NCI-H1417 treated with DMSO at 0.1 percent for 48 hours (cell line): ENCODE measurements at places on chromosomes 2 and 18.

GRCh38 chr2:36413218-36413617 lies 57.6 kb downstream of the CRIM1 start:
- no peak for DNase-seq

DNA sequence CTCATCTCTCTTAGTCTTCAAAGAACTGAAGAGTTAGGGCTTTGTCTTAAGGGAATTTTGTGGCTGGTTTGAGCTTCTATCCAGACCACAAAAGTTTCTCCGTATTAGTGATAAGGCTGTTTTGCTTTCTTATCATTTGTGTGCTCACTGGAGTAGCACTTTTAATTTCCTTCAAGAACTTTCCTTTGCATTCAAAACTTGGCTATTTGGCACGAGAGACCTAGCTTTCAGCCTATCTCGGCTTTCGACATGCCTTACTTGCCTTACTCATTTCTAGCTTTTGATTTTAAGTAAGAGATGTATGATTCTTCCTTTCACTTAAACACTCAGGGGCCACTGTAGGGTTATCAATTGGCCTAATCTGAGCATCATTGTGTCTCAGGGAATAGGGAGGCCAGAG lies 29.9 kb downstream of the HDHD2 start:
- DNase-seq, result no peak

DNA sequence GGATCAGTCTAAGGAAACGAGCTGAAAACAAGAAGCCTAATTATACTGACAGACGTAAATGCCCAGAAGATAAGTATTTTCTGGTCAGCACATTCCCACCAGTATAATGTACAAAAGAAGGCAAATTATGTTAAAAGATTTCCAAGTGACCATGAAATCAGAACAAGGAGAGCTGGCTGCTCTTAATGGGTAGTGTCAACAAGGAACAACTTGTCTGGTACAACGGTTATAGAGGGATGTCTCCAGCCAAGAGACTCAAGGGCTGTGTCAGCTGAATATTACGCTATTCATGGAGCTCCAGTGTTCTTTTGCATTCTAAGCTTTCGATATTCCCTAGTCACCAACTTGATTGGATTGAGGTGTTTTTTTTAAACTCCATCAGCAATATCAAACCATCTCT lies 8.6 kb upstream of the L3MBTL4 start:
- DNase-seq, result no peak

GRCh38 chr18:49017813-49018553 lies 67.2 kb upstream of the SMAD7 start:
- no peak for DNase-seq

DNA sequence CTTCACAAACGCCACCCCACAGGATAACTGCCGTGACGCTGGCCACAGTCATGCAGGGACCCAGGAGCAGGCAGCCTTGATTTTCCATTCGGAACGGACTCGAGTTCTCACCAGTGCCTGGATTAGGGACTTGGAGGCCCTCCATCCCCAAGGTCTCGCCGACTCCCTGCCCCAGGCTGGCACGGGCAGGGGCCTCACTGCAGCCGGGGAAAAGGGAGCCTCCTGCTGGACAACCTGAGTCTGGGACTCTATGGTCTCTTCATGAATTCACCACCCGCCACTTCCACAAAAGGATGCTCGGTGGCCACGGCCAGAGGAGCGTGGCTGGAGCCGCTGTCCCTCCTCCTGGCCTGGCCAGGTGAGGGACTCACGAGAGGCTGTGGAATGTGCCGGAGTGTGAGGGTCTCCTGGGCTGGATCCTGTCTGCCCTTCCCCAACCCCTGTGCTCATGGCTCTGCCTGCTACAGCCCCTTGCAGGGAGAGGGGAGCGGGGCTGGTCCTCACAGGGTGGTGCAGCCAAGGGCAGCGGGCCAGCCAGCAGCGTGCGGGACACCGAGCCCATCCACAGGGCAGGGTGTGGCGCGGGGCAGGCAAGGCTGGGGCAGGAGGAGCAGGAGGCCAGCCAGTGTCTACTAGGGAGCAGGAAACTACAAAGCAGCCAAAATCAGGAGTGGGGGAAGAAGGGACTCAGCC lies 42.3 kb downstream of the AQP12A start:
- DNase-seq, result no peak

- DNase-seq, result no peak
Measured at GRCh38 chr2:202114795-202115194, 41.7 kb downstream of the KIAA2012 start.

DNA sequence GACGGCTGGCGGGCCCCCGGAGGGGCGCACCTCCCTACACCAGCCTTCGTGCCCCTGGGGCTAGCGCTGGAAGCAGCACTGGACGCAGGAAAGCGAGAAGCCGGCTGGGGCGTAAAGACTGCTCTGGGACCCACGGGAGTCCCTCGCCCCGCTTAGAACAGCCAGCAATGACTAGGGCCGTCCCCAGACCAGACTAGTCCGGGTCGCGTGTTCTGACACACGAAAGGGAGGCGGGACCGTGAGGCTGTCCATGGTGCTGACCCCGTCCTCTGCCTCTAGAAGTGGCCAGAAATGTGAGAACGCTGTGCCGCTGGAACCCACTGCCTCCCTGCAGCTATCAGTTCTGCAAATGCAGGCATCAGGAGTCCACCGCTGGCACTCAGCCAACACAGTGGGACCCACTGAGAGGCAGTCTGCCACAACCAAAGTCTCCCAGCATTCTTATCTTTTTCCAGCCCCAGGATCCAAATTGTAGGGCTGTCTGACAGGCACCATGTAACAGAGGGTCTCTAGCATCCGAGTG lies at the start of gene UCN:
UCN (minus strand) TSS at position 87 of the 523 bp plus-strand sequence. CDS start 550 bp downstream, outside the sequence.
- DNase-seq, result no peak

- DNase-seq, result peak; percentile 92
Measured at GRCh38 chr18:59899298-59900221, at the start of gene PMAIP1. PMAIP1 (plus strand) TSS chr18:59899996; CDS start chr18:59900178, 182 bp downstream.

DNA sequence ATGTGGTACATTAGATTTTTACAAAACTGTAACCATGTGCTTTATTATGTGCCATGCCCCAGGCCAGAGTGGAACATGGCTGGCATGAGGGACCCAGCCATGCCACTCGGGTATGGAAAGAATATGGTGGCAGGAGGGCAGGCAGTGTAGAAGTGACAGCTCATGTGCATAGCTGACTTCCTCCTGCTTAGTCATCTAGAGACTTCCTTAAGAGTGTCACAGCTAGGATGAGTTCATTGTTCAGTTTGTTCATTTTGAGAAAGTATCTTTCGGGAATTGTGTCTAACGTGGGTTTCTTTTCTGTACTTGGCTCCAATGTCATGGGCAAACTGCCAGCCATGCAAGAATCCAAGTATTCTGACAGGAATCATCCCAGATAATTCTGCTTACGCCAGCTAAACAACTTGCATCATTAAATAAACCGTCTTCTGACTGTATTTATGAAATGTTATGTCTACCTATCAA lies 94.3 kb upstream of the ITGB6 start:
- no peak for DNase-seq

DNA sequence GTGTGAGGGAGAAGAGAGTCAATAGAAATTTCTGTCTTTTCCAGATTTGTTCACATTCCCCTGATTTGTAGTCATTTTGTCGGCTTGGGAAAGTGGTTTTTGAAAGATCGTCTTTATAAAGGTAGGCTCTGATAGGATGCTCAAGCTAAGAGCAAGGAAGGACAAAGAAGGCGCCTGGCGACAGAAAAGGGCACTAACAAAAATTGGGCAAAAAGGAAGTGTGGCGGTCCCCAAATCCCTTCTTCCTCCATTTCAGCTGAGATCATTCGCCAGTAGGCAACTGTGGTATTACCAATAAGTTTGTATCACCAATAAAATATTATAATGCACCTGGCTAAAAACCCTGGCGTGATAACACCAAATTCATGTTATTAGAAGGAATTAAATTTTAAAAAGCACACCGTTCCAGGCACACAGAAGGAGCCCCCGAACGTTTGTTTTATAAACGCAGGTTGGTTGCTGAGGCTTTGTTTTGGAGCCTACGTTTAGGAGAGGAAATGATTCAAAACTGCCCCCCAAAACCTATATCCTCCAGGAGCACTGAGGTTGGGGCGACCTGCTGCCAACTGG lies 756 bp upstream of the PTPN4 start:
- DNase-seq, result no peak

GRCh38 chr18:68916734-68917133 lies 118.9 kb downstream of the CCDC102B start:
- DNase-seq, result no peak

DNA sequence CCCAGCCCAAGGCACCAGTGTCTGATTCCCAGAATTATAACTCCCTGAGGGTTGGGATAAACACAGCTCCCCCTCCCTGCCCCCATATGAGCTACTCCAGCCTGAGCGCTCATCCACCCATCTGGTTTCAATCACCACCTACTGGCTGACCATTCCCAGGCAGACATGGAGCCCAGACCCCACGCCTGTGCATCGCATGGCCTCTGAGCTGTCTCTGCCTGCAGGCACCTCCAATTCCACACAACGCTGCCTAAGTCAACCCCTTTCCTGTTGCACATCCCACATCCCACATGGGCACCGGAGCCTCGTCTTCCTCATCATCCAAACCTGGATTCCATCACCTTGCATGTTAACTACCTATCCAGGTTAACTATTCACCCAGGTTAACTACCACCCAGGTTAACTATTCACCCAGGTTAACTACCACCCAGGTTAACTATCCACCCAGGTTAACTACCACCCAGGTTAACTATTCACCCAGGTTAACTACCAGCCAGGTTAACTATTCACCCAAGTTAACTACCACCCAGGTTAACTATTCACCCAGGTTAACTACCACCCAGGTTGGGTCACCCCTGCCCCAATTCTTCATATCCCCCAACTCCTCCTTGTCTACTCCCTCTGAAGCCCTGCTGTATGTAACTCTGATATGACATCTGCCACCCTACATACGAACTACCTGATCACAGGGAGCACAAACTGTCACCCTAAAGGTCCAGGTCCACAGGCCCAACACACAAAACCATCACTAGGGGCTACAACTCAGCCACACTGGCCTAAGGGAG lies 47.8 kb downstream of the TEX51 start:
- no peak for DNase-seq

GRCh38 chr2:168326572-168326971 lies 79.2 kb upstream of the STK39 start:
- no peak for DNase-seq

DNA sequence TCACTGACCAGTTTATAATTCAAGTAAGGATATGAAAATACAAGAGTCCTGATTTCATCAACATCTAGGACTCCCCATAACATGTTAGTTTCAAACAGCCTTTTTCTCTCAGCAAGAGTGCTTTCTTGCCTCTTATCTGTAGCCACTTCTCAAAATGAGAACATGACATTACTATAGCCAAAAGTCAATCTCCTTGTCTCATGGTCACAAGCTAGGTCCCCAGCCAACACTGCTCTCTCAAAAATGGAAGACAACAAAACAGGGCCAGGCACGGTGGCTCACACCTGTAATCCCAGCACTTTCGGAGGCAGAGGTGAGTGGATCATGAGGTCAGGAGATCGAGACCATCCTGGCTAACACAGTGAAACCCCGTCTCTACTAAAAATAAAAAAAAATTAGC lies 15.8 kb downstream of the CLASP1 start:
- DNase-seq, result no peak

- no peak for DNase-seq
Measured at GRCh38 chr18:12929477-12930083, 18.2 kb upstream of the SEH1L start.

GRCh38 chr2:97617911-97618310 lies 28.0 kb upstream of the COX5B start:
- no peak for DNase-seq

DNA sequence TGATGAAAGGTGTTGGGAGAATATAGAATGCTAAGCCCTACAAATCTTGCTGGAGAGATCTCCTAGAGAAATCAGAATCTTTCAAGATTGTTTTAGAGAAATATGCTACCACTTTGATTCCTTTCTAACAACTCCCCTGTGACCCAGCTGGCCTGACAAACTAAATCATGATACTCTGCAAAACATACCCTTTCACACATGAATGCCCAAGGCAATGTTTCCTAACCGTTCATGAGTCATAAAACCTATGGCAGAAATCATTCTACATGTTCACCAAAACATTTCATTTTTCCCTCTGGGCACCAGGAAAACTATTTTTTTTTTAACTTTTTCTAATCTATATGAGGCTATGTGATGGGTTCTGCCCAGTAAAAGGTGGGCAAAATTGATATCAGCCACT lies 77.8 kb upstream of the SETBP1 start:
- no peak for DNase-seq

GRCh38 chr2:50388324-50388723 lies 643.6 kb downstream of the NRXN1 start:
- no peak for DNase-seq

DNA sequence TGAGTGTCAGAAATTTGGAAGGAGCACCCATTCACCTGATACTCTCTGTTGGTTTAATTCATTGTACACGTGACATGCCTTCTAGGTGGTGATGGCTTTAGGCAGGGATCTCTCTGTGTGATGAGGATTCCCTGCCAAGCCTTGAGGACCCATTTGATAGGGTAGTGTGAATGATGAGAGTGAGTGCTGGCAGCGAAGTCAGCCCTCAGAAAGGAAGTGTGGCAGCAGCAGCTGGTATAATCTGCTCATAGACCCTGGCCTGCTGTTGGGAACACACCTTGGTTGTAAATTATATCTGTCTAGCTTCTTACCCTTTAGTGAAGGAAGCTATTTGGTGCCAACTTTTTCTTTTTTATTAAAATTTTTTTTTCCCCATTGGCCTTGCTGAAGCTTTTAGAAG lies 164.5 kb downstream of the HAUS1 start:
- DNase-seq, result no peak

GRCh38 chr18:9066358-9066757 lies 36.1 kb upstream of the NDUFV2 start:
- no peak for DNase-seq

GRCh38 chr2:105294844-105295481 lies 34.6 kb downstream of the TGFBRAP1 start:
- no peak for DNase-seq

- no peak for DNase-seq
Measured at GRCh38 chr2:40721595-40721994, 269.7 kb upstream of the SLC8A1 start.

GRCh38 chr2:241507430-241508239 lies 749 bp downstream of the STK25 start:
- DNase-seq, result no peak

DNA sequence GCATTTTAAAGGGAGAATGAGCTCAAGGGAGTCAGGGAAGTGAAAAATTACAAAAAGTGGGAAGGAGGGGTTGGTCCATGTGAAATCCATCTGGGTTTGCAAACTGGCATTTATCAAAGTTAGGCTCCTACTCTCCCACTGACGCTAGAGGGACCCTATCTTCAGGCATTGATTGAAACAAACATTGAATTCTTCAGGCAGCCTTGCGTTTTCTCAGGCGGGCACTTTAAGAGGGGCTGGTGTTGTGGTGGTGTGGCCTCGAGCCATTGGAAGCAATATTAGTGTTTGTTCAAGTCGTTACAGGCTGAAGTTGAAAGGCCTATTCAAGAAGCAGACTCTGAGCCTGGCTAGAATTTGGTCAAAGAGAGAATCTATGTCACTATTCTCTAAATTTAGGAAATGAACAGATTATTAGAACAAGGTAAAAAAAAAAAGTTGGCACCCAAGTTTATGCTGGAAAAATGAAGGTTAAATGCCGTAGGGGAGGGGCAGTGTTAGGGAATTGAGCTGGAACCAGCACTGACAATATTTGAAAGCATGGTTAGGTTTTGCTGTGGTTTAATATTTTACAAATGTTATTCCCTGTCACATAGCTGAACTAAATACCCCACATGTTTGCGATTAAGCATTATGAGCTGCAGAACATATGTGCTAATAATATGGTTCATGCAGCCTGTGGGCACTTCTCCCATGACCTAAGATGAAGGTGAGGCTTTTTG lies 36.8 kb downstream of the STON1 start:
- no peak for DNase-seq
